ENCODE measurements at places on chromosomes 6 and 20.
A peak's percentile ranks its signal among the peaks of the same experiment; 100 is the strongest.

DNA sequence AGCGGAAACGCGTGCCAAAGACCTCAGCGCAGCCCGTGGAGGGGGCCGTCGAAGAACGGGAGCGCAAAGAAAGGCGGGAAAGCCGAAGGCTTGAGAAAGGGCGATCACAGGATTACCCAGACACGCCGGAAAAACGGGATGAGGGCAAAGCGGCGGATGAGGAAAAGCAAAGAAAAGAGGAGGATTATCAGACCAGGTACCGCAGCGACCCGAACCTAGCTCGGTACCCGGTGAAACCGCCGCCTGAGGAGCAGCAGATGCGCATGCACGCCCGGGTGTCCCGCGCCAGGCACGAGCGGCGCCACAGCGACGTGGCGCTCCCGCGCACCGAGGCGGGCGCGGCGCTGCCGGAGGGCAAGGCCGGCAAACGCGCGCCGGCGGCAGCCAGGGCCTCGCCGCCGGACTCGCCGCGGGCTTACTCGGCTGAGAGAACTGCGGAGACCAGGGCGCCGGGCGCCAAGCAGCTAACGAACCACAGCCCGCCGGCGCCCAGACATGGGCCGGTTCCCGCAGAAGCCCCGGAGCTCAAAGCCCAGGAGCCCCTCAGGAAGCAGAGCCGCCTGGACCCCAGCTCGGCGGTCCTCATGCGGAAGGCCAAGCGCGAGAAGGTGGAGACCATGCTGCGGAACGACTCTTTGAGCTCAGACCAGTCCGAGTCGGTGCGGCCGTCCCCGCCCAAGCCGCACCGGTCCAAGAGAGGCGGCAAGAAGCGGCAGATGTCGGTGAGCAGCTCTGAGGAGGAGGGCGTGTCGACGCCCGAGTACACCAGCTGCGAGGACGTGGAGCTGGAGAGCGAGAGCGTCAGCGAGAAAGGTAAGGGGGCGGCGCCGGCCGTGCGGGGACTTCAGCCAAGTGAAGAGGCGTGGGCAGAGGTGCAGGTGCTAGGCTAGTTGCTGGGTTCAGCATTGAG is 296.2 kb downstream of the RIMS1 start:
- no peak for DNase-seq

GRCh38 chr6:30399390-30400058 is 54.6 kb downstream of the RPP21 start:
- no peak for DNase-seq

GRCh38 chr6:41059556-41059955 is 6.6 kb downstream of the APOBEC2 start:
- no peak for DNase-seq

DNA sequence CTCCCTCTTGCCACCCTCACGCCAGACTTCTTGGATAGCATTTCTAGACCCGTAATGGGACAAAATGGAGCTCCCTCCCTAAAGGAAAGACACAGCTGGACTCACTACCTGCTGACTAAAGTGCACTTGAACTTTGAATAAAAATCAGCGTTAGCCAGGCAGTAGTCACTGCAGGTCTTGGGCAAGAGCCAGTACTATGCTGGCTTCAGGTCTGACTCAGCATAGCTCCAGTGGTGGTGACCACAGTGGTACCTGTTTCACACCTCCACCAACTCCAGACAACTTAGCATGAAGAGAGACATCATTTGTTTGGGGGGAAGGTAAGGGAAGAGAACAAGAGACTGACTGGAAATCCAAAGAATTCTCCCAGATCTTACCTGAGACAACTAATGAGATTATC is 906.8 kb downstream of the GRIK2 start:
- DNase-seq = no peak

DNA sequence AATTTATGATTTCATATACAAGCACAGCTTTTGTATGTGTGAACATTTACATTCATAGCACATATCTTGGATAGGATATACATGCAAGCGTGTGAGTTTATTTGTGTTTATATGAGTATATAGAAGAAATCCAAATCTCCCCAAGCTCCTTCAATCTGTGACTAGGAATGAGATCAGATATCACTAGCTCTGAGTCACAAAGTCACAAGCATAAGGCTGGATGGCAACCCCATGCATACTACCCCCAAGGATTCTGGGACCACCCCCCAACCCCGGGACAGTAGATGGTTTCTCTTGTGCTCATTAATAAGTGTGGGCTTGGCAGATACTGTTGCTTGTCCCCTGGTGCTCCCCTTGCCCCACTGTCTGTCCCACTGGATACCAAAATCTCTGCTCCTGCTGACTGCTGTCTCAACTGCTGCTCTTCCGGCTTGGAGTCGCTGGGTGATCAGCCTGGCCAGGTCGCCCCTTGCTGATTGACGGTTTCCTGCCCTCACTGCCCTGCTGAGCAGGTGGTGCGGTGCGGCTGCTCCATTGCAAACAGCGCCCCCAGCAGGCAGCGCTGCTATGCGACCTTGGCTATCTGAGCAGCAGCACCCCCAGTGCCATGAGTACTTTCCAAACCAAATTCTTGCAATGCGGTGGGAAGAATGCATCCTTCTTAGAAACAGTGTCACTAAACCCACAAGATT is 279.4 kb downstream of the CD83 start:
- DNase-seq = no peak

GRCh38 chr6:30130887-30131862 is 4.8 kb upstream of the TRIM40 start:
- peak; percentile 31 for DNase-seq

DNA sequence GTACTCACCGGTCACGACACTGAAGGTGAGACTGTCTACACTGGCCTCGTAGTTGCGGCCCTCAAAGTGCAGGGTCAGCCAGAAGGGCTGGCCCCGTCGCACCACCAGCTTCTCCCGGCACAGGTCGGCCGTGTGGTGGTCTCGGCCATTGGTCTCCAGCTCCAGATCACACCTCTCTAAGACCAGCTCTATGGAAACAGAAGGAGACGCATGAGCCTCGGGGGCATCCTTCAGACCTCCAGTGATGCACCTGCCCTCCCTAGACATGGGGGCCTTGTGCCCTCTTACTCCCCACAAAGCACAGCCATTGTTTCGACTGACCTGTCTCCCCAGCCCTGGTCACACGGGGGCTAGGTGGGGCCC is 3.7 kb downstream of the TGM2 start:
- DNase-seq = no peak

DNA sequence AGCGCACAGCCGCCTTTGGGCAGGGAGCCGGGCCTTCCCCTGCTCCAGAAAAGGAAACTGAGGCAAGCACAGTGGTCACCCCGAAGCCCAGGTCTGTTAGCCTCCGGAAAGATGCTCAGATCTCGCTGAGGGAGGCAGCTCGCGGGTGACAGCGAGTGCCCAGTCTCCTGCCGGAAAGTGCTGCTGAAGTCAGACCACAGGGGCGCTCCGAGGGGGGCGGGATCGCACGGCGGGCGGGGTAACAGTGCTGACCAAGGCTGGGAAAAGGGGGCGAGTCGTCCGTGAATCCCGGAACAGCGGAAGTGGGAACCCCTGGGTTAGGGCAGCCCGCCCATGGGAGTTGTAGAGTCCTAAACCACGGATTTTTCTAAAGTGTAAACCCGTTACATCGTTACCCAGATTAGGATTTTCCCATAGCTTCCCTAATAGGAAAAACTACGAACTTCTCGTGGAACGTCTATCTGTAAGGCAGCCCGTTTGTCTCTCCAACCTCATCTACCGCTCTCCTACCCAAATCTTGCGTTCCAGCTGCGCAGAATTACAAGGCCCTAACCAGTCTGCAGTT is 504 bp downstream of the VPS16 start:
- peak; percentile 61 for DNase-seq

Measured in left ventricle myocardium inferior (tissue), 1 donor.